Fibroblast of skin of left biceps (primary cell): ENCODE measurements at places on chromosomes 1 and 21.

DNA sequence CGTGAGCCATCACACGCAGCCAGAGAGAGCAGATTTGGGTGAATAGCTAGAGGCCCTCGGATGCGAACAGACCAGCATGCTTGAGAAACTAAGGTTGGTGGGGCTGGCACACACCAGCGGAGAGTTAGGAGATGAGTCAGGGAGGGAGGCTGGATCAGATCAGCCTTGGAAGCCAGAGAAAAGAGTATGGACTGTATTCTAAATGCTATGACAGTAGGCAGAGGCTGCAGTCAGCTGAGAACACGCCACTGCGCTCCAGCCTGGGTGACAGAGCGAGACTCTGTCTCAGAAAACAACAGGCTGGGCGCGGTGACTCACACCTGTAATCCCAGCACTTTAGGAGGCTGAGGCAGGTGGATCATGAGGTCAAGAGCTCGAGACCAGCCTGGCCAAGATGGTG lies 4.0 kb upstream of the PLEKHM2 start:
- no peak for DNase-seq

GRCh38 chr21:38254970-38255369 lies 1.8 kb upstream of the KCNJ15 start:
- no peak for DNase-seq

GRCh38 chr1:228695015-228695955 lies 40.0 kb upstream of the RHOU start:
- no peak for DNase-seq

GRCh38 chr1:234272656-234273312 lies 100.5 kb upstream of the COA6 start:
- DNase-seq: no peak

DNA sequence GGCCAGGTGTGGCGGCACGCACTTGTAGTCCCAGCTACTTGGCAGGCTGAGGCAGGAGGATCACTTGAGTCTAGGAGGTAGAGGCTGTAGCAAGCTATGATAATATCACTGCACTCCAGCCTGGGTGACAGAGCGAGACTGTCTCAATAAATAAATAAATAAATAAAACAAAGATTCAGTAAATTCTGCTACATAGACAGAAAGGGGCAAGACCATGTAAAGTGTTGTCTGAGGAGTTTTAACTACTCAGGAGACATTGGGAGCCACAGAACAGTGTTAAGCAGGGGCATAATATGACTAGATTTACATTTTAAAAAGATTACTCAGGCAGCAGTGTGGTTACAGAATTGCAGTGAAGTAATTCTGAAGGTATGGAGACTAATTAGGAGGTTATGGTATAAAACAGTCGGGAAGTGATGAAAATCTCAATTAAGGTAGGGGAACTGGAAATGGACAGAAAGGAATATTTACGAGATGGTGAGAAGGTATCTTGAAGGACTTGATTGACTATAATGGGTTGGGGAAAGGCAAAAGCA lies 94.7 kb downstream of the ATP1B1 start:
- peak; percentile 62 for DNase-seq

GRCh38 chr1:58528518-58528917 lies 18.0 kb downstream of the OMA1 start:
- DNase-seq: peak; percentile 10

DNA sequence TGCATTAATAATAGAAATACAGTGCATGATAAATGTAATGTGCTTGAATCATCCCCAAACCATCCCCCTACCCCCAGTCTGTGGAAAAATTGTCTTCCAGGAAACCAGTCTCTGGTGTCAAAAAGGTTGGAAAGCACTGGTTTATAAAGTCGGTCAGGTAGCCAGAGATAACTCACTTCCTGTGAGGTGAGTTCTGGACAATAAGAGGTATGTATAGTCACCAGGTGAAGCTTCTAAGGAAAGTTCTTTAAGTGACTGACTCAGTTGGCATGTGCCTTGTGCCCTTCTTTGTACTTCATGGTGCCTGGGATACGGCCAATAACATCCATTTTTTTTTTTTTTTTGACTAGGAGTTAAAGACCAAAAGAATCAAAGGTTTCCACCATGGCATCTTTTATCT lies 103.7 kb downstream of the GPATCH2 start:
- DNase-seq: no peak

GRCh38 chr1:95948023-95948422 lies 714.0 kb downstream of the RWDD3 start:
- DNase-seq: no peak

GRCh38 chr1:118223426-118223825 lies 38.4 kb upstream of the SPAG17 start:
- no peak for DNase-seq

DNA sequence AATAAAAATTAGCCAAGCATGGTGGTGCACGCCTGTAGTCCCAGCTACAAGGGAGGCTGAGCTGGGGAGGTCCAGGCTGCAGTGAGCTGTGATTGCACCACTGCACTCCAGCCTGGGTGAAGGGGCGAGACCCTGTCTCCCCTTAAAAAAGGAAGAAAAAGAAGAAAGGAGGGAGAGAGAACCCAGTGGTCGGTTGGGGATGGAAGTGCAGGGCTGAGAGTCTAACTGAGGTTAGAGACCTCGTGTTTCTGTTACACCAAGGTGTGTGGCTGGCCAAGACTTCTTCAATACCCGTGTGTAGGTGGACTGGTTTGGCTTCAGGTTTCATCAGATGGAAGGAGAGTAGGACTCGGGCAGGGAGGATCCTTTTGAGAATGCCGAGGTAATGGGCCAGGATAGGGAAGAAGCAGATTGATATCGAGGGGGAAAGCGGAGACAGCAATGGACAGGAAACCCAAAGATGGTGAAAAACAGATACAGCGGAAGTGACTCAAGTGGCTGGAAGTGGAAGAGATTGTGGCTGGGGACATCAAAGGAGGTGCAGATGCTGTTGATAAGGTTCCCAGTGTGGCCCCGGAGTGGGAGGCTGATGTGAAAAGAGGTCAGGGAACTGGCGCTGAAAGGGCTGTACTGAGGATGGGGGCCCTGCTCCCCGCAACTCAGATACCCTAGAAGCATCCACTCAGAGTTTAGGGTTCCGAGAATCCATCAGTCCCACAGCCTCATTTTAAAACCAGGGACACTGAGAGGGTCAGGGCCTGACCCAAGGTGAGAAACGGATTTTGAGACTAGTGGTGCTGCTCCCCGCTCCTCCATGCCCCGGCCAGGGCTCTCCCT lies 681 bp upstream of the UBXN10 start:
- no peak for DNase-seq

- no peak for DNase-seq
Measured at GRCh38 chr21:44935533-44935927, 4.3 kb upstream of the SLX9 start.

GRCh38 chr1:151147132-151147503 lies 687 bp upstream of the SEMA6C start:
- DNase-seq: no peak
